ENCODE measurements at places on chromosomes 5 and 9. TPM values are rescaled to one million over a fixed set of nuclear protein-coding genes. Genes with fewer than 3 reads are reported as not detected.

Gene DNAI1
- total RNA-seq, result not detected

DNA sequence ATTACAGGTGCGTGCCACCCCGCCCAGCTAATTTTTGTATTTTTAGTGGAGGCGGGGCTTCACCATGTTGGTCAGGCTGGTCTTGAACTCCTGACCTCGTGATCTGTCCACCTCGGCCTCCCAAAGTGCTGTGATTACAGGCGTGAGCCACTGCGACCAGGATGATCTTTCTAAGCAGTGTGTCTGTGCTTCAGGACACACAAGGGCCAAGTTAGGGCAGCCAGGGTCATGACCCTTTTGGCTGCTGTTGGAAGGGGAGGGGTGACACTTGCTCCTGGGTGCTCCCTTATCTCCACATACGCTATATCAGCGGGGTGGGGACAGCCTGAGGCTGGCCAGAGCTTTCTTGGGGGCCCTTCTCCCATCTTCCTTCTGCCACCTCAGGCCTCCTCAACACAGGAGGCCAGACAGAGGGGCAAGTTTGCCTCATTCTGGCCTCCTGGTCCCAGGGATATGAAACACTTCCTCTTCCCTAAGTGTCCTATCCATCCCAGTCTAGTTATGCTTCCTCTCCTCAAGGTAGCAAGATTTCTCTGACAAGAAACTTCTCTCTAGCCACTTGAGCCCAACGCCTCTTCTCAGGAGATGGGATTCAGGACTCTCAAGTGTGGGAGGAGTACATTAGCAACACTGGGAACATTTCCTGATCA is 1.9 kb upstream of the ZNF79 start:
- DNase-seq, result no peak

DNA sequence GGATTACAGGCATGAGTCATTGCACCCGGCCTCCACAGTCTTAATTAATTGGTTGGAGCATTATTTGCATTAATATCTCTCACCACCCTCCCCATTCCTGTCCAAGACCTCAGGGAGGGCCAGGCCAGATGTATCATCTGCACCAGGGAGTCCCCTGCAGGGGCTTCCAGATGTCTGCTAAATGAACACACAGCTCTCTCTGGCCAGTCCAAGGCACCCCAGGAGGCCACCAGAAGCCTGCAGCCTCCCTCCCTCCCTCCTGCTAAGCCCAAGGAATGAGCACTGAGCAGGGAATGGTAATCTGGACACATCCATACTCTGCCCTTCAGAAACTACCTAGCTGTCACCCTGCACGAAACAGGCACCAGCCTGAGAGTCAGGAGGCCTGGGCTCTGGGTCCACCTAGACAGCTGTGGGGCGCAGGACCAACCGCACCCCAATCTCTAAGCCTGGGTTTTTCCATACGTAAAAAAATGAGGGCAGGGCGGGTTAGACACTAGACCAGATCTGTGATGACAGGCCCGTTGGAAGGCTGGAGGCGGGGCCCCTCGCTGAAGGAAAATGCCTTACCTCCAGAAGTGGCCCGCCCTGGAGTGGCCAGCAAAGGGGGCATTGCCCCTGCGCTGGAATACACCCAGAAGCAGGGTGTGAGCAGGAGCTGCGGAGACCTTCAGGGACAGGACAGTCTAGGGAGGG is 8.3 kb downstream of the CIZ1 start:
- DNase-seq, result no peak

- no peak for DNase-seq
These were observed 297.5 kb upstream of the TNC start for GRCh38 chr9:115415450-115415849.

GRCh38 chr9:78218890-78219289 is 17.0 kb upstream of the CEP78 start:
- DNase-seq, result no peak
